ENCODE measurements at places on chromosomes 11 and 22.

GRCh38 chr11:95985174-95985808 lies 61.4 kb upstream of the MTMR2 start:
- no peak for DNase-seq

- no peak for DNase-seq
These were observed 38.0 kb downstream of the JHY start for GRCh38 chr11:122920579-122920978.

GRCh38 chr11:46493791-46494190 lies 100.0 kb downstream of the AMBRA1 start:
- no peak for DNase-seq

DNA sequence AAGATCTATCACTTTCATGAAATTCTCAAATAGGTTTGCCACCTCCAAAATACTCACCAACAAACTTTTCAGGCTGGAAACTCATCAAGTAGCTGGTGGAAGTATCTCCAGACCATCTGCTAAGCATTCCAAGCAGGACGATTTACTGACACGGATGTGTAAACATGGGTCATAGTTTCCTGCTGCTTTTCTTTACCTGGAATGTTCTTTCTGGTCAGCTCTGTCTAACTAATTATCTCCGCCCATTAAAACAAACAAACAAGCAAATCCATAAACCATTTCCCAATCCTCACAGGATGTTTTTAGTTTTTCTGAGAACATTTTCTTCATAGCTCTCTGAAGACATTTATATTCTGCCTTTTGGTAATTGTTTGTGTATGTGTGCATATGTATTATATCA lies 397.0 kb downstream of the METTL15 start:
- DNase-seq, result no peak

- no peak for DNase-seq
These were observed 371.6 kb downstream of the CADM1 start for GRCh38 chr11:115132436-115133228.

DNA sequence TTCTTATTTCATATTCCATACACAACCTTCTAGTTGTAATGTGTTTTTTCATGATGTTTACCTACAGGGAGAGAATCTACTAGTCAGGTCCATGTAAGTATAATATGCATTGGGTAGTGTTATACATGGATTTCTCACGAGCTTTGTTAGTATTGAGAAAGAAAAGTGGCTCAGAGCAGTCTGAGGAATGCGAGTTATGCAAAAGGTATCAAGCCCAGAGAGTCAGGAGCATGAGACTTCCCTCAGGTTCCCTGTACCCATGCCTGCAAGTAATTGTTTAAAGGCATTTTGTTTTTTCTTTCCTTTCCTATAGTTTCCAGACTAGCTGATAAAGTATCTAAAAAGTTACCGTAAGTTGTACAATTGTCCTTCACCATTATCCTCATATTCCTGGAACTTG lies 66.1 kb downstream of the STK33 start:
- no peak for DNase-seq

DNA sequence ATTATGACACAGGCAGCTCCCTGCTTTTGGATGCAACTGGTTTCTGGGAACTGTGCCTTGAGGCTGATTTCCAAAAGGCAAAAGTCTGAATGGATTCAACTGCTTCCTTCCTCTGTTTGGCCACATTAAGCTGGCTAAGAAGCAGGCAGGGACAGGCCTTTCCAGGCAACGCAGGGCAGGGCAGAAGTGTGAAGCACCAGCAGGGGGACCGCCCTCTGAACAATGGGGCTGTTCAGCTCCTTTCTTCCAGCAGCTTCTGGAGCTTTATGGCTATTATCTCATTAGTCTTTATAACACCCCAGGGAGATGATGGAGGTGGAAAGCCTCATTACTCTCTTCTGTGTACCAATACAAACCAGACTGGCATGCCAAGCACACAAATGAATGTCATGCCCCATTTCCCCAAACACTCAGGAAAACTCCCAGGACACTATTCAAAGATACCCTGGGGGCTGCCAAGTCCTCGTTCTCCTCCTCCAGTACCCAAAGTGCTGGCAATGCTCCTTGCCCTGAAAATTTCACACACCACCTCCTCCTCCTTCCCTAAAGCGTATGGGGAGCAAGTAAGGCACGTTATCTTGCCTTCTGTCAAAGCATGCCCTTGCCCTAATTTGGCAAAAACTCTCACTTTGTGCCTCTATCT lies 21.3 kb downstream of the MORC2 start:
- no peak for DNase-seq

- DNase-seq, result no peak
These were observed 8.8 kb upstream of the PLA2G3 start for GRCh38 chr22:31148953-31149627.

DNA sequence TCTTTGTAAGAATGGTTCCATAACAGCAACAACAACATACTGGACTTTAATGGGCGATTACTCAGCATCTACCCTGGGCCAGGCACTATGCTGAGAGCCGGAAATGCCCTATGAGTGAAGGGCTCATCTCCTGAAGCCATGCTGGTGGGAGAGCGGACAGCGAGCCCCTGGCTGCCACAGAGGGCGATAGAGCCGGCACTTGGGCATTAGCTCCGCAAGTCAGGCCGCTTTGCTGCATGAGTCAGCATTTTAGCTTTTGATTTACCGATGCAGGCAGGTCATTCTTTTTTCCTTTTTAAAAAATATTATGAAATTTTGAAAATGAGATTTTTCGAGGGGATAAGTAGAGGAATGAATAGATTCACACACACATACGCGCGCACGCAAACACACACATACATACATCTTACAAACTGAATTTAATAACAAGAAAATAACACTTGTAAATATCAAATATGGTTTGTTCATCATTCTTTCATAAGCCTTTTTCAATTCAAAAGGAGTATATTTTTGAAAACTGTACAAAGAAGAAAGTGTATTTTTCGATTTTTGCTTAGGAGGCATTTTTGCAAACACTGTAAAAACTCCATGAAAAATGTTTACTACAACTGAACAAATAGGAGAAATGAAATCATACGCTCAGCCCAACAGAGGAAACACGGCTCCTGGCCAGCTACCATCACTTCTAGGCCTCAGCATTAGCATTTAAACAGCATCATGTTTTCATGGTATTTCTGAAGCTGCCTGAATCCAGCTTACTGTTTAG lies 667.3 kb downstream of the OPCML start:
- no peak for DNase-seq

GRCh38 chr11:93169950-93170561 lies 27.7 kb downstream of the SLC36A4 start:
- DNase-seq, result no peak

GRCh38 chr11:73463359-73463758 lies 87.2 kb downstream of the RELT start:
- no peak for DNase-seq

GRCh38 chr11:18115360-18116127 lies 9.7 kb upstream of the SAAL1 start:
- DNase-seq, result peak; percentile 80

GRCh38 chr11:8228231-8228630 lies 35.4 kb downstream of the LMO1 start:
- no peak for DNase-seq

DNA sequence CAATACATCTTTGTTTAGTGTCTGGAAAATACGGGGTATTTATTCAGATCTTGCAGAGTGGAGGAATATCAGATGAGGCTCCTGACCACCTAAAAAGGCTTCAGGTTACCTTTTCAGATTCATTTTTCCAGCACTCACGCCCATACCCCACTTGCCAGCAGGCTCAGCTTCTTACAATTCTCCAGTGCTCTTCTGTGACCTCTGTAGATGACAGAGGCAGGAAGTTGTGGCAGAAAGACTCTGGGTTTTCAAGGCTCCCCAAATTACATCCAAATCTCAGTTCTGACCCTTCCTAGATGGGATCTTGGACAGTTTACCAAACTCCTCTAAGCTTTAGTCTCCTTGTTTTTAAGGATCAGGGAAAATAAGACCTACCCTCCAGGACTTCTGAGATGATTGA lies 61.1 kb downstream of the SYTL2 start:
- no peak for DNase-seq

DNA sequence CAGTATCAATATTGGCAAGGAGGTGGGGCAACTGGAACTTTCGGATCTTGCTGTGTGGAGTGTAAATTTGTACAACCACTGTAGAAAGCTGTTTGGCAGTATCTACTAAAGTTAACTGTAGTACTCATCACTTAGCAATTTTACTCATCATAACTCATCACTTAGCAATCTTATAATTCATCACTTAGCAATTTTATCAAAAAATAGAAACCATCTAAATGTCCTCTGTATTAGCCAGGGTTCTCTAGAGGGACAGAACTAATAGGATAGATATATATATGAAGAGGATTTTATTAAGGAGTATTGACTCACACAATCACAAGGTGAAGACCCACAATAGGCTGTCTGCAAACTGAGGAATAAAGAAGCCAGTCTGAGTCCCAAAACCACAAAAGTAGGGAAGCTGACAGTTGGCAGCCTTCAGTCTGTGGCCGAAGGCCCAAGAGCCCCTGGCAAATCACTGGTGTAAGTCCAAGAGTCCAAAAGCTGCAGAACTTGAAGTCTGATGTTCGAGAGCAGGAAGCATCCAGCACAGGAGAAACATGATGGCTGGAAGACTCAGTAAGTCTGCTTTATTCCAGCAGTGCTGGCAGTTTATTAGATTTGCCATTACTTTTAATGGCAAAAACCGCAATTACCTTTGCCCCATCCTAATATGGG lies 92.9 kb upstream of the USP47 start:
- no peak for DNase-seq

- DNase-seq, result no peak
These were observed 89.6 kb downstream of the SERGEF start for GRCh38 chr11:17923217-17923616.

DNA sequence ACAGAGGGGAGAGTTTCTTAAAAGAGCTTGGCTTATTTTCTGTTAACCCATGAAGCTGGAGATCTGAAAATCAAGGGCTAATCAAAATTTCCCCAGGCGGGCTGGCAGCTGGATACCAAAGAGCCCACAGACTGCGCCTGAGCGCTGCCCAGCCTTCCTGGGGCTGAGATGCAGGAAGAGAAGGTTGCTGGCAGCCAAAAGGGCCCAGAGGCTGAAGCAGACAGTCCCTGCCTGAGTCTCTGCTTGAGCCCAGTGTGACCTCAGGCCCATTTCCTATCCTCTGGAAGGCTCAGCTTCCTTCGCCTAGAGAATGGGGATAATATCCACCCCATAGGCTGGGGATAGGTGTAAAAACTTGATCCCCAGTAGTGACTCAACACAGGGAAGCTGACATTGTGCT lies 49.1 kb downstream of the ARRB1 start:
- DNase-seq, result no peak

DNA sequence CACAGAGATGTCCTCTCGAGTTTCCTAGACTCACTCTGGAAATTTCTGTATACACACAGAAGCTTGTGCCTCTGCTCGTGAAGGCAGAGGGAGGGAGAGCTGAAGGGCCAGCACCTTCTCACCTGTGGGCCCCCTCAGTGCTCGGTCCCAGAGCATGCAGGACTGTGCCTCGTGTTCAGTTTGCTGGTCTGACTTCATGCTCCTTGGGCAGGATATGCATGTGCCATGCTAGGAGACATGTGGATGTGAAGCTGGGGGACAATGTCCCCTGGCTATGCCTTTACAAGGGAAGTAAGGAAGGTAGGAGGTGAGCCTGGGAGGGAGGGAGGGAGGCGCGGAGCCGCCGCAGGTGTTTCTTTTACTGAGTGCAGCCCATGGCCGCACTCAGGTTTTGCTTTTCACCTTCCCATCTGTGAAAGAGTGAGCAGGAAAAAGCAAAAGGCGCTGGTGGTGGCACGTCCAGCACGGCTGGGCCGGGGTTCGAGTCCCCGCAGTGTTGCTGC lies 22.6 kb downstream of the NEAT1 start:
- peak; percentile 52 for DNase-seq
